NCI-H1048 (cell line): ENCODE measurements at places on chromosomes 4 and X.

GRCh38 chrX:40095583-40096394, 2.0 kb downstream of the BCOR start:
- no peak for DNase-seq

GRCh38 chr4:141099326-141099725, 33.9 kb downstream of the RNF150 start:
- no peak for DNase-seq

DNA sequence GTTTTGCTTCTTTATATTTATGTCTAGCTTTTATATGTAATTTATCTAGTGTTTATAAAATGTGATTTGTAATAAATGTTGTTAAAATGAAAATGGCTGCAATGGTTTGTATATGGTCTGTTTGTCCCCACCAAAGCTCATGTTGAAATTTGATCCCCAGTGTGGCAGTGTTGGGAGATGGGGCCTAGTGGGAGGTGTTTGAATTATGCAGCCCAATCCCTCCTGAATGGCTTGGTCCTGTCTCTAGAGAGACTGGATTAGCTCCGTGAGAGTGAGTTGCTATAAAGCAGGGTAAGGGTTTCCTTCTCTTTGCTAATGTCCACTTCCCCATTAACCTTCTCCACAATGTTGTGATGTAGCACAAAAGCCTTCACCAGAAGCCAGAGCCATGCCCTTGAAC, 30.0 kb upstream of the JADE3 start:
- DNase-seq = no peak

DNA sequence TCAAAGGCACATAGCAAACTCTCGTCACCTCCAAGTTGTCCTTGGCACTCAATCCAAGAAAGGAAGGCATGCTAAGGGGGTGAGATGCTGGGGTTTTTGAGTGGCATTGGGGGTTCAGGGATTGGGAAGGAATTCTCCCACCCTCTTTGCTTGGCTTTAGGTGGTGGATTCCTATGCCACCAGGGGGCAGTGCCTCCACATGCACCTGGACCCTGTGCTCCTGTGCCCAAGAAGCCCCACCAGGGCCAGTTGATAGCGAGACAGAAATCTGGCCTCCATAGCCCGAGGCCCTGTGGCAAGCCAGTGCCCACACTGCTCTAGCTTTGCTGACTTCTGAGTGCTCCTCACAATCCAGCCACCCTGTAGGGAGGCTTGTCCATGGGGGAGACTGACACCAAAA, 2.0 kb upstream of the FATE1 start:
- DNase-seq = no peak

- DNase-seq = no peak
Observed at GRCh38 chrX:94107981-94108380, 434.0 kb downstream of the FAM133A start.

- no peak for DNase-seq
Observed at GRCh38 chr4:7307394-7308099, 115.2 kb downstream of the SORCS2 start.

DNA sequence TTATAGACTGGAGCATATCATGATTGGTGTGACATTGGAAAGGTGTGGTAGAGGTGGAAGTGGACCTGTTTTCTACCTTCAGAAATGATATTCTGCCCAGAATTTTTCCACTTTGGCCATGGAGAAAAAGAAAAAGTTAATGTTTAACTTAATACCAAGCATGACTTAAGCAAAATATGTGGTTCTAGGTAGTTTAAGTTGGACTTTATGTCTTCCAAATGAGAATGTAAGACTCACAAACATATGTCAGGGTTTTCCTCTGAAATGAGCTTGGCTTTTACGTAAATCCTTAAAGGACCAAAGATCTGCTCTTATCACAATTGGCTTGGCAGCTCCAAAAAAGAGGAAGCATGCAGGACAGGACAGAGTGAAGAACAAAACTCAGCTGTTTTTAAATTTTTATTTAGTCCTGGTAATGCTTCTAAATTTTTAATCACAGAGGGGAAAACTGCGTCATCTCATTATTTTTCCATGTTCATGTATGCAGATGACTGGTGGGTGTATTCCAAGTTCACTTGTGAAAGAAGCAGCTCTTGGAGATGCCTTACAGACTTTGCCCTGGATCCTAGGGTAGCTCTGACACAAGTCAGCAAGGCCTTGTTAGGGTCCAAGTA, 98.2 kb downstream of the ANK2 start:
- DNase-seq = no peak
